ENCODE measurements at places on chromosomes 12 and 14.
A peak's percentile ranks its signal among the peaks of the same experiment; 100 is the strongest.

GRCh38 chr12:39065455-39065854 is 160.1 kb upstream of the CPNE8 start:
- DNase-seq, result no peak

DNA sequence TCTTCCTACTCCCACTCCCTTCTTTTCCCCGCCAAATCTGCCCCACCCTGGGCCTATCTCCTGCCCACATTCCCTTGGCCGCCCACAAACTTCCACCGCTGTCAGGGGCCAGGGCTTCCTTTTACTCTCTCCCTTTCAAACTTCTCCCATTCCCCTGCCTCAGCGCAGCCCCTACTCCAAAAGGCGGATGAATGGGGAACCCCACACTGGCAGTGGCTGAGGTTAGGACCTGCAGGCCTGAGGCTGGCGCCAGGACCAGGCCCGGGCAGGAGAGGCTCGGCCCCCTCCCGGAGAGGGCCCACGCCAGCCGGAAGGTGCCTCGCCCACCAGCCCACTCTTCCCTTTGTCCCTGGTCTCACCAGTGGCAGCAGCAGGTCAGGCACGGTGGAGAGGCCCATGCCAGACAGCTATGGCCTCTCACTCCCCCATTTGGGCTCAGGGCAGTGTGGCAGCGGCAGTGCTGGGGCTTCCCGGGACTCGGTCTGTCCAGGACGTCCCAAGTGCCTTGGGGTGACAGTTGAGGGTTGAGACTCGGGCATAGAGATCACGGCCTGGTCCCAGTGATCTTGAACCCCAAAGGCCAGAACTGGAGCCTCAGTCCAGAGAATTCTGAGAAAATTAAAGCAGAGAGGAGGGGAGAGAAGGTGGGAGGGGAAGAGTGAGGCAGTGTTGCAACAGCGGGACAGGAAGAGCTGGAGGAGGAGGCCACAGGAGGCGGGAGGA is at the start of gene TNFRSF1A:
TNFRSF1A (minus strand) TSS at position 660 of the 723 bp plus-strand sequence; CDS start at position 398, 262 bp downstream.
- peak; percentile 90 for DNase-seq

DNA sequence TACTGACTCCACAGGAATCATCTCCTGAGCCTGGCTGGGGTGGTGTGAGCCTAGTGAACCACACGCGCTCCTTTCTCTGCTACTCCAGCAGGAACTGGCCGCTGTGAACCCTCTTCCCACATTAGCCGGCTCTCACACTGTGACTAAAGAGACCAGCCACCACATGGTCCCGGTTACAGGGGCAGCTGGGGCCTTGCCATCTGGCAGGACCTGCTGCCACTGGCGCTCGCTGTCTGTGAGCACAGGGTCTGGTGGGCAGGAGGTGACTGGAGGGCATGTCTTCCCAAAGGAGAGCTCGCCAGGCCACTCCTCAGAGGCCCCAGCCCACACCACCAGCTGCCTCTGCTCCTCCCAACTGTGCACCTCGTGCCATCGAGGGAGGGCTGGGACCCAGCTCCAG is 99.3 kb downstream of the SINHCAF start:
- DNase-seq, result no peak

GRCh38 chr12:26268841-26269561 is 73.6 kb downstream of the SSPN start:
- no peak for DNase-seq

GRCh38 chr12:116631619-116632018 is 72.4 kb downstream of the MAP1LC3B2 start:
- DNase-seq, result no peak

- DNase-seq, result no peak
Observed at GRCh38 chr12:110537605-110538409, 35.7 kb downstream of the RAD9B start.

DNA sequence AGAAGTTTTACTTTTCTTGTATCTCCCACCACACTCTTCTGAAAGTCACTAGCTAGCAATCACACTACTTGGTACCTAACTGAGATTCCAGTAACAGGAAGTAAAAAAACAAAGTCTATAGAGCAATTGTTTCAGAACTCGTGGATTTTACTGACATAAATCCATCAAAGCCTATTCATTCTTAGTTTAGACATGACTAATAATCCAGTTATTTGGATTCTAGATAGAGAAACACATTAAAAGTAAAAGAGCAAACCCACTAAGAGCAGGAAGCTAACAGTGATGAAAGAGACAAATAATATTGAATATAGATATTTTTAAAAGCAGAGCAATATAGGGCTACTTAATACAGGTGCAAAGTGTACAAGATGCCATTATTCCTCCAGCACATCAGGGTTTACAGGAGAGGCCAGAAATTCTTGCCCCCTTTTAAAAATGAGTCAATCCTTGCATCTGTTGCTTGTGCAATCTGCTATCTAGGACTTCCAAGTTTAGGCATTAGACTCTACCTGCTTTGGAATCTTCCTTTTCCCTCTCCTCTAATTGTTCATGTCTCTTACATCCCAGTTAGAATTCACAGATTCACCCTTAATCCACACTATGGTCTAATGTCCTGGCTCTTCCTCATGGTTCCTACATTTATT is 6.0 kb downstream of the HEATR5A start:
- DNase-seq, result no peak

- no peak for DNase-seq
Observed at GRCh38 chr14:92675421-92675820, 73.0 kb downstream of the LGMN start.

DNA sequence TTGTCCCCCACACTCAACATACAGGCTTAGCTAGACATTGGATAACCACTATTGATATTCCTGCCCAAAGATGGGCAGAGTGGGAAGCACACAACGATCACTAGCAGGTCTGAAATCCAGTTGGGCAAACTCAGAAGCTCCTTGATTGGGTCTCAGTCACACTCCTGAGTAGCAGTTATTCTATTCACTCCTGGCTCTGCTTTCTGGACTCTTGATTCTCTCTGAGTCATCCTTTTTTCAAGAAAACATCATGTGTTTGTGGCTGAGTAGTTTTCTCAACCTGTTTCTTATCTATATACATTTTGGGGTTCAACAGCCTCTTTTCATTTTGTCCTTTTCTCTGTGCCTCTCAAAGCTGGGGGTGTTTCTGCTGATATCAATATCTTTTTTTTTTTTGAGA is 46.0 kb upstream of the MANSC4 start:
- no peak for DNase-seq

DNA sequence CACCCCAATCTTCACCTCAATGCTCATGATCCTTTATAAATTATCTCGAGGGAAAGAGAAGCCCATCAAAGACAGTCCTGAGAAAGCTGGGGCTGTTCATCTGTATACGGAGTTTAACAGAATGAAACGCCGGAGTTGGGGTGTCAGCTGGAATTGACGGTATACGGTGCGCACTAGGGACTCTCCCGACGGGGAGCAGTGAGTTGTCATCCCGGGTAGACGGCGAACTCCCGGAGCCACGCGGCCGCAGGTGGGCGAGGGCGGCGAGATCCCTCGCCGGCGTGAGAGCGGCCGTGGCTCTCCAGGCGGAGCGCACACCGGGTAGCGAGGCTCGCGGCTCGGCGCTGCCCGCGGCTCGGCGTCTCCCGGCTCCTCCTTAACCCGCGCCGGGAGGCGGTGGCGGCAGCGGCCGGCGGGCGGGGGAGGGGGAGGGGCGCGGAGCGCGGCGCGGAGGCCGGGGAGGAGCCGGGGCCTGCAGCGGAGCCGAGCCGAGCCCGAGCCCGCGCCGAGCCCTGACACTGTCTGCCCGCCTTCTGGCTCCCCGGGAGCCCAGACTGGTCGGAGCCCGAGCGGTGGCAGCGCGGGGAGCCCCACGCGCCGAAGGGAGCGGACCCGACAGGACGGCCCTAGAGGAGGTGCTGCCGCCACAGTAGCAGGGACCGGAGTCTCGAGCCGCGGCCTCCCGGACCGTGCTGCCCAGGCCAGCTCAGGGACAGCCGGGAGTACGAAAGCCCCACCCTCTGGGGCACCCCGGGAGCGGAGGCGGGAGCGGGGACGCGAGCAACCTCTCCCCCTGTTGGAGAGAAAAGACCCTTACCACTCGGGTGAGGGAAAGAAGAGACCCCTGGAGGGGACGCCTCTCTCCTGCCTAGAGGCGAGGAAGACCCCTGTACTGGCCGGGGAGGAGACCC is at the start of gene FOXJ2:
FOXJ2 (plus strand) TSS at position 475 of the 911 bp plus-strand sequence. CDS start 7,117 bp downstream, outside the sequence.
- peak; percentile 60 for DNase-seq

DNA sequence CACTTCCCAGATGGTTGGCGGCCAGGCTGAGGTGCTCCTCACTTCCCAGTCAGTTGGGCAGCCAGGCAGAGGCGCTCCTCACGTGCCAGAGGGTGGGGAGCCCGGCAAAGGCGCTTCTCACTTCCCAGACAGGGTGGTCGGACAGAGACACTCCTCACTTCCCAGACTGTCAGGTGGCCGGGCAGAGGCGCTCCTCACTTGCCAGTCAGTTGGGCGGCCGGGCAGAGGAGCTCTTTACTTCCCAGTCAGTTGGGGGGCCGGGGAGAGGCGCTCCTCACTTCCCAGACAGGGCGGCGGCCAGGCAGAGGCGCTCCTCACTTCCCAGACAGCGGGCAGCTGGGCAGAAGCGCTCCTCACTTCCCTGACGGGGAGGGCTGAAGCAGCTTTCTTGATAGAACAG is 143.0 kb upstream of the ARID2 start:
- no peak for DNase-seq

GRCh38 chr14:105374389-105374788 is 23.9 kb upstream of the TEX22 start:
- DNase-seq, result no peak

GRCh38 chr14:102499401-102500157 is 10.0 kb downstream of the ANKRD9 start:
- DNase-seq, result no peak

- no peak for DNase-seq
Observed at GRCh38 chr12:26271024-26271423, 75.7 kb downstream of the SSPN start.

- DNase-seq, result peak; percentile 78
Observed at GRCh38 chr14:31291210-31291609, 83.6 kb upstream of the HECTD1 start.

GRCh38 chr12:47032644-47033043 is 46.8 kb upstream of the PCED1B start:
- DNase-seq, result peak; percentile 80

GRCh38 chr14:24382064-24382371 is 14.0 kb downstream of the NFATC4 start:
- DNase-seq, result no peak

GRCh38 chr14:77248666-77249065 is 22.3 kb downstream of the NGB start:
- DNase-seq, result no peak

GRCh38 chr12:110767863-110768262 is 25.2 kb upstream of the PPP1CC start:
- no peak for DNase-seq
